Occipital lobe (tissue), 3 donors: ENCODE measurements at places on chromosomes 16 and 17. TPM values are rescaled to one million over a fixed set of nuclear protein-coding genes. Genes with fewer than 3 reads are reported as not detected.

The TPPP3 gene
- 2.3 TPM for total RNA-seq

The KDM8 gene
- 1.9 TPM for total RNA-seq

The KCTD13 gene
- 15.6 TPM for total RNA-seq

The AANAT gene
- not detected for total RNA-seq

The CSH1 gene
- not detected for total RNA-seq

The PDIA2 gene
- 6.4 TPM for total RNA-seq

The RND2 gene
- total RNA-seq: 3.6 TPM

The KCTD19 gene
- total RNA-seq: 0.31 TPM

The CD79B gene
- not detected for total RNA-seq

The CDC42EP4 gene
- total RNA-seq: 84.2 TPM

The CD300LF gene
- 0.16 TPM for total RNA-seq

The LUC7L gene
- 76.4 TPM for total RNA-seq

The HSF4 gene
- total RNA-seq: 5.1 TPM

DNA sequence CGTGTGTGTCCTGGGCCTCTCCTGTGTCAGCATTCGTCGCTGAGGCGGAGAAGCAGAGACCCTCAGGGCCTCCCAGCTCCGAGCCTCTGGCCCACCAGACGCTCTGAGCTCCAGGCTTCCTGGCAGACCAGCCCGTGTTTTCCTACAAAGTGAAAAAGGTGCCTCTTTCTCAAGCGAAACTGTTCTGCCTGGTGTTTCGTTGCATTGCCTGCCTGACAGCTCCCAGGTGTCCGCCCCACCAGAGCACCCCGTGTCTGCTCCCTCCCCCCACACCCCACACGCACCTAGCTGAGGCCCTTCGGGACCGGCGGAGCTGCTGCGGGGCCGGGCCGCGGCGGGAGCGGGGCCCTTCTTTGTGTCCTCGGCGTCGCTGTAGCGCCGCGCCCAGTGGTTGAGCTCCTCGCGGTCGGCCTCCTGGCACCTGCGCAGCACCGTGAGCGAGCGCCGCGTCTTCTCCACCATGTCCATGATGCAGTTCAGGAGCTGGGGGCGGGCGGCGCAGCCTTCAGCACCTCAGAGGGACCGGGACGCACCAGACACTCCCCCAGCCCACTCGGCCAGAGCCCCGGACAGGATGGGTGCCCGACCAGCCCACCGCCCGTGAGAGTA lies 14.7 kb upstream of the PABPN1L start:
- DNase-seq: no peak

- no peak for DNase-seq
Observed at GRCh38 chr17:31724026-31724425, 135.0 kb downstream of the COPRS start.

DNA sequence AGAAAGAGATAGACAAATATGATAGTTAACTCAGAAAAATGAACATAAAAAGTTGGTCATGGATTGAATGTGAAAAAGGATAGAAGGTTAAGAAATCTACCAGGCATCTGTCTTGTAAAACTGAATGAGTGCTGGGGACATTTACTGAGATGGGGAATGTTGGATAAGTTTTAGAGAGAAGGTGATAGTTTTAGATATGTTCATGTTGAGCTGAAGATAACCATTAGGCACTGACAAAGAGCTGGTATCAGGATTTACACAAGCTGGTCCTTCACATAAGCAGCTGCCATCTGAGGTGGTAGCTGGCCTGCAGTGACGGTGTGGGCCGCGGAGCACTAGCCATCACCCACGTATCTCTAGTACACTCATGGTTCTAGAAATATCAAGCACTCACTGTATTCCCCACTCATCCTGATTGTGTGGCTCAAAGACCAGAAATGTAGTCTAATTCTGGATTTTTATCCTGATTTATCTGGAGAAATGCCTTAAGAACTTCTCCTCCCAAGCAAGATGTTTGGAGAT lies 194.4 kb upstream of the KCNJ16 start:
- DNase-seq: no peak

DNA sequence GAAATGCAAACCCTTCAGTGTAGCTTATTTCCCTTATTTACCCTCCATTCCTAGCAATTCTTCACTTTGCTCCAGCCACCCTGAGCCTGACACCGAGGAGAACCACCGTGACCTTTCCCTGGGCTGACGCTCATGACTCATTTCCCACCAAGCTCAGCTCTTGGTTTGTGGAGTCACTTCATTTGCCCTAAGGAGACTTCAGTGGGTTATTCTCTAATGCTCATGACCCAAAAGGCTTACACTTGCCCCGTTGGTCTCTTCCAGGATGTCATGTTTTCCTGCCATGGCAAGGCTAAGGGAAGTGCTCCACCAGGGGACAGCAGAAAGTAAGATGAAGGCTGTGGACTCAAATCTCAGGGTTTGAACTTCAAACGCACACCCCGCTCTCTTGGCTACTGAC lies 161.0 kb downstream of the CBLN1 start:
- no peak for DNase-seq
